ENCODE measurements at places on chromosomes 1 and 21.

DNA sequence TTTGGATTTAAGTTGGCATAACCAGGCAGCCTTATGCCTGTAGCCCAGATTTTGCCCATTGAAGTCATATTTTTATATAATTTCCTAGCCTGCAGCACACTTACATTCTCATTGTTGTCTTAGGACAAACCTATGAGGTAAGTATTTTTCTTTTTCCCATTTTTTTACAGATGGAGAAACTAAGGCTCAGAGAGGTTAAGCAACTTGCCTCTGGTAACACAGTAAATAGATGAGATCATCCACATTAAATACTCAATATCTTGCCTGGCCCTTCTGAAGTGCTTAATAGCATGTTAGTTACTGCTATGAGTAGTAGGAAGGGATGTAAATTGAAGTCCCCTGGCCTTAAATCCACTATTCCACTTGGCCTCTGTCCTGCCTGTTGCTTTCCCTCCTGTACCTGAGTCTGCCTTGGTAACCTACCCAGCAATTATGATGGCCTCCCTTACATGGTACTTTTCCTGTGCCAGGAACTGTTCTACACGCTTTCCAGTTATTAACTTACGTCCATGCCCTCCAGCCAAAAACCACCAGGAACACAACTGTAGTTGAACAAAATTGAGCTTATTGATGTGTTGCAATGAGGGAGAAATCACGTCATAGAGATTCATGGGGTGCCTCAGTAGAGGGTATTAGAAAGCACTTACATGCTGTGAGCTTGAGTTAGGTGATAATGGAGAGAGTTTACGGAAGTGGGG is 111.6 kb upstream of the FGGY start:
- DNase-seq, result no peak

- DNase-seq, result no peak
Measured at GRCh38 chr1:87120779-87121178, 206.3 kb downstream of the HS2ST1 start.

DNA sequence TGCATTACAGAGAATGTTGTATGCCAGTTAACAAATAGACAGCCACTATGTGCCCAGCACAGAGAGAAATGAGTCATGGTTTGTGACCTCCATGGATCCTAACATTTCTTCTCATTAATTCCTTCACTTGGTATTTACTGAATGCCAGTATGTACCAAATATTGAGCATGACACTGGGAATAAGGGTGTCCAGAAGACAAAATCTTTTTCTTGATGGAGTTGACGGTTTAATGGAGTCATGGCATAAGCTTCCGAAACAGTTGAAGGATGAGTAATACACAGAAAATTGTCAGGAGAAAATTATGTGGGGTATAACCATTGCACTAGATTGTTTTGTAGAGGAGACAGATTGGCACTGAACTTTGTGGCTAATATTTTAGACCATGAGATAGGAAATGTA is 36.9 kb downstream of the PTGFR start:
- DNase-seq, result no peak

DNA sequence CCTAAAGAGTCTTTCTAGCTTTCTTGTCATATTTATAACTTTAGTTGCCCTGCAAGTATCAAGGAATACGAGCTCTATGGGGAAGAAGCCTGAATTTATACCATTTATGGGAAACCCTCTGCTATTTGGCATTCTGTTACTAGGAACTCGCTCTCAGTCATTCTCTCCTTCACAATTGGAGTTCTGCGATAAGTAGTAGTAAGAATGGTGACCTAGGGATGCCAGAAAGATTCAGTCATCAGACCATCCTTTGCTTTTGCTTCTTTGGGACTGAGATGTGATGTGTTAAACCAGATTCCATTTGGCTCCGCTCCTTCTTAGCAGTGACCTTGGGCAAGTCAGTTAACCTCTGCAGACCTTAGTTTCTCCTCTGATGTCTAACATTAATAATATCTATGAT is 256.5 kb downstream of the FGGY start:
- DNase-seq, result no peak

DNA sequence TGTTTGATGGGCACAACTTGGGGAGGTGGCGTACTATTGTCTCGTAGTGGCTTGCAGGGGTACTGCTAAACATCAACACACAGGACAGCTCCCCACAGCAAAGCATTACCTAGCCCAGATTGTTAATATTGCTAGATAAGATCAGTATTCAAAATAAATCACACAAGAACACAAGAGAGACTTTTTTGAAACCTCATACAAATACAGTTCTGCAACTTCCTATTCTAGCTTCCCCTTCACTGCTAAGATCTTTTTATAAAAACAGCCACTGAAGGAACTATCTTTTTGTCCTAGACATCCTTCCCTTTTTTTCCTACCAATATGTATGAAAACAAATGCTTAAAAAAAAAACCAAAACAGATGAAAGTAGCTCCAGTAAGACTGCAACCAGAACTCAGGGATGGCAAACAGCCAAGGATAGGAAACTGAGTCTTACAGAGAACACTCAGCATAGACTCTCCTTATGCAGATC is 137.8 kb upstream of the KRTAP19-8 start:
- no peak for DNase-seq

DNA sequence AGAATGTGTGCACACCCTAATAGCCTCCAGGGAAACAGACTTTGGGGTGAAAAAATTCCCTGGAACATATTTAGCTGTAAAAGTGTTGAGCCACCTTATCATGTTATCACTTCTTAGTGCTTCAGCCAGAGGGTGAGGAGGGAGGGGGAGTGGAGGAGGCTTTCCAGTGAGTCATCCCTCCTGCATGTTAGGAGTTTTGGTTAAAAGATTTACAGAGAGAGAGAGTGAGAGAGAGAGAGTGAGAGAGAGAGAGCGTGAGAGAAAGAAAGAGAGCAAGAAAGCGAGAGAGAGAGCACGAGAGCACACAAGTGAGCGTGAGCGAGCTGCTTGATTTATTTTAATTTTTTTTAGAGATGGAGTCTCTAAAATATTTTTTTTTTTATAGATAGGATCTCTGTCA is 13.5 kb upstream of the CACNA1E start:
- DNase-seq, result no peak

DNA sequence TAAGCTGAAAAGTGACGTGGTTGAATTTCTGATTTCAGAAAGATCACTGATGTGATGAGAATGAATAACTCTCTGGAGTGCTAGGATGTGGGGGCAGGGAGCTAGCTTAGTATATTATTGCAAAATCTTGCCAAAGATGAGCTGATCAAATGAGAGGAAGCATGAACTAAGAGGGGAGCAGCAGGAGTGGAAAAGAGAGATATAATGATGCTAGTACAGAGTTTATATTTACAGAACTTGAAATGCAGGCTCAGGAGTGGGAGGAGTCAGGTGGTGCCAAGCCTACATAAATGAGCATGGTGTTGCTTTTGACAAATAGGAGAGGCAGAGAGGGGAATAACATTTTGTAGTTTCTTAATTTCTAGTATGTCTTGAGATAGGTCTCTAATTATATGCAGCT is 38.1 kb upstream of the NBL1 start:
- DNase-seq, result no peak
